Ovary (tissue), 10 donors: ENCODE measurements at places on chromosomes 4 and X.

- H3K4me1 ChIP-seq, result no peaks in the 10 kb centered on the region
- H3K4me3 ChIP-seq, result no peak overlapping the region
- H3K27me3 ChIP-seq, result no peaks in the 10 kb centered on the region
- no peak for DNase-seq
- no peak overlapping the region for H3K27ac ChIP-seq
These were observed 138.2 kb downstream of the GUCY2F start for GRCh38 chrX:109343671-109344070.

DNA sequence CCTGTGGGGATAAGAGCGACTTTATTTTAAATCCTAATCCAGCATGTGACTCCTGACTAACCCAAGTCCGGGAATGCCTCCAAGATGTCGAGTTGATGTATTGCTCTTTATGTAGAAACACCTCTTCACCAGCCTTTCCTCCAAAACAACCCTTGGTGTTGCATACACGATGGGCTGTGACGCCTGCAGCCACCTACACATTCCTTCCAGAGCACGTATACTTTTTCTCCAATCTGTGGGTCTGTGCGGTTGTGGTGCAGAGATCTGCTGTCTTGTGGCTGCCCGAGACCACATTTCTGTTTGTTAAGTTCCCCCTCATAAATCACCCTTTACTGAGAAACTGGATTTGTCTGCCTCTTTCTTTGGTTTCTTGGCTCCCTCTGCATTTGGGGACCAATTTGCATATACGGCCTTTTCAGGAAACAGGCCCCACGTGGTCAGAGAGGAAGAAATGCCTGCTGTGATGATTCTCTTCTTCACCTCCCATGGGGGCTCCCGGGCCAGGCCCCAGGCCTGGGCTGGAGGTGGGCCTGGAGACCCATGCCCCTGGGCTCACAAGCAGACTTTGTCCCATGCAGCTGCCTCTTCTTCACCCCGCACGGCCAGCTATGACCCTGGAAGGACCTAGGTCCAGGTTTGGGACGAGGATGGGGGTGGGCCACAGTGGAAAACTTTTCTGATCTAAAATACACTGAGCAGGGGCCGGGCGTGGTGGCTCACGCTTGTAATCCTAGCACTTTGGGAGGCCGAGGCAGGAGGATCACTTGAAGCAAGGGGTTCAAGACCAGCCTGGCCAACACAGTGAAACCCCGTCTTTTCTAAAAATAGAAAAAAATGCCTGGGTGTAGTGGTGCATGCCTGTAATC, 21.4 kb upstream of the AFAP1 start:
- H3K27me3 ChIP-seq, result no peaks in the 10 kb centered on the region

DNA sequence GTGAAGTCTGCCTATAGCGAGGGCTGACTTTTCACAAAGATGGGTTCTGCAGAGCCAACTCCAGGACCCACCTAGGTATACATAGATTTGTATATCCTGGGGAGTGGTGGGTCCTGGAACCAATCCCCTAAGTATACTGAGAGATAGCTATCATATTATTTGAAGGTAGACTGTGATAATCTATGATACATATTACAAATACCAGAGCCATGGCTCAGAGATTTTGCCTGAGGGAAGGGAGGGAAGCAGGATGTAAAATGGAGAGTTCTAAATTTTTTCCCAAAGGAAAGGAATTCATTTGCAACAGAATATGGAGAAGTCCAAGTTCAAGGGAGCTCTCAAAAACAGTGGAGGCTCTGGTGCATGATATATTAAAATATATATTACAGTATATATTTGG, 7.2 kb downstream of the TCEAL3 start:
- no peak overlapping the region for H3K27ac ChIP-seq
- H3K4me1 ChIP-seq, result no peaks in the 10 kb centered on the region
- no peaks in the 10 kb centered on the region for H3K27me3 ChIP-seq

DNA sequence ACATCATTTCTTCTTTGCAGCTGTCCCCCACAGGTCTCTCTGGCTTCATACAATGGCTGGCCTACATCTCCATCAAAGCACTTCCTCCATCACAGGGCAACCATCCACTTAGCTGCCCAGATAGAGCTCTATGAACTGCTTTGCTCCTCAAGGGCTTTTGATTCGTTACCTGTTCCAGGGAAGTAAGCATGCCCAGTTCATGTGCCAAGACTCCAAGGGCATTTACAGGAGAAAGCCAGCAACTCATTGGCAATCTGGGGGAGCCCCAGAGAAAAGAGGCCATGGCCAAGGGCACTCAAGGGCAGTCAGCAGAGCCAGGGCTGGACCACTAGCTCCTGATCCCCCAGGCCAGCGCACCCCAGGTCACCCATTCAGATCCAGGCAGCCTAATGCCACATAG, 24.5 kb upstream of the ZNF185 start:
- no peaks in the 10 kb centered on the region for H3K27me3 ChIP-seq
- DNase-seq, result no peak
- H3K27ac ChIP-seq, result no peak overlapping the region
- no peaks in the 10 kb centered on the region for H3K4me1 ChIP-seq

GRCh38 chrX:155048977-155049619, 21.8 kb downstream of the CMC4 start:
- no peak overlapping the region for H3K4me3 ChIP-seq
- DNase-seq, result no peak
- H3K27me3 ChIP-seq, result no peaks in the 10 kb centered on the region
- H3K36me3 ChIP-seq, result no peaks in the 10 kb centered on the region

GRCh38 chrX:47204970-47205369, 11.3 kb downstream of the UBA1 start:
- no peaks in the 10 kb centered on the region for H3K27me3 ChIP-seq
- H3K36me3 ChIP-seq, result no peaks in the 10 kb centered on the region
- no peaks in the 10 kb centered on the region for H3K4me1 ChIP-seq
- no peak overlapping the region for H3K4me3 ChIP-seq
- H3K27ac ChIP-seq, result no peak overlapping the region
- DNase-seq, result no peak

DNA sequence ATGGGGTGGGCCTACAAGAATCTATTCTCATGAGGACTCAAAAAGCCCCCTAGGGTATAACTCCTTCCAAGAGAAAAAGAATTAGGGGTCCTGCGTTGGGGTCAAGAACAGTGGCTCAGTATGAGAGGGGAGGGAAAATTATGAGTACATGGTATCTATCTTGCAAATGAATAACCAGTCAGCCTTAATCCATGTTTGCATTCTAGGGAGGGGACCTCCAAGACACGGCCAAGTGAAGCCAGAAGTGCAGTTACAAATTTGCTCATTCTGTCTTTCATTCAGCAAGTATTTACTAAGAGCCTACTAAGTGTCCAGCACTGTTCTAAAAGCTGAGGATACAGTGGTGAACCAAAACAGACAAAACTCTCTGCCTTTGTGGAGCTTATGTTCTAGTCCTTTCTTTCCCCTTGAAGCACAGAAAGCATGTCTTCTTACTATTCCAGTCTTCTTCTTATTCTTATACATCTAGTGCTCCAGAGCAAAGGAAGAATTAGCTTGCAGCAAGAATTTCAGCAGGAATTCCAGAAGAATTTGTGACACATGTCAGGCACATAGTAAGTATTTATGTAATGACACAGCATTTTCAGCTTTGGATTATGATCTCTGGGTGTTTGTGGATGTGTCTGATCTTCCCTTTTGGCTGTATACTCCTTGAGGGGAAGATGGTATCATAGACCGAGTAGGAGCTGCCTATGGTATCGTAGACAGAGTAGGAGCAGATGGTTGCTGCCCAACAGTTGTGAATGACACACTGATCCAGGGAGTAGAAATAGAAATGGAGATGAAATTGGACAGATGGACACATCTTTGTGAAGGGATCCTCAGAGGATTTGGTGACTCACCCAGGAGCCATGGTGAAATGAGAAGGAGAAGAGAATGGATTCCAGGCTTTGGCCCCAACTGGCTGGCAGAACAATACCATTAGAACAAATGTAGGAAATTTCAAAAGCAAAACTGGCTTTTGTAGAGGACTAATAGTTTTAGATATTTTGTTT, 75.9 kb downstream of the COQ2 start:
- no peak overlapping the region for H3K27ac ChIP-seq
- H3K4me1 ChIP-seq, result no peaks in the 10 kb centered on the region
- no peaks in the 10 kb centered on the region for H3K36me3 ChIP-seq
- no peak overlapping the region for H3K4me3 ChIP-seq
- no peak for DNase-seq

DNA sequence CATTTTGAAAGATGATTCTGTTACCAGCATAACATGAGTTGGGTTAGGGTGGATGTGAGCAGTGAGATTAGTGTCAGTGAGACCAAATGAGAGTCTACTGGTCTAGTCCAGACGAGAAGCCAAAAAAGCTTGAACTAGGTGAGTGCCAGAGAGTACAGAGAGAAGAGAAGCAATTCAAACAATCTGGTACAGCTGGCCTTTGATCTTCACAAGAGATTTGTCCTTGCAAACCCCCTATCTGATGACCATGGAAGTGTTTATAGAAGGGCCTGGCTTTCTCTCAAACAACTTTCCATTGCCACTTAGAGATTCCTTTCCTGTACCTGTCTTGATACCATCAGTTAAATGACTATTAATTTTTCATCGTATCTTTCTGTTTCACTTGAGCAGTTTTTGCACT, 128.5 kb downstream of the PPA2 start:
- H3K4me1 ChIP-seq, result peaks cover 2% of the 10 kb centered on the region
- DNase-seq, result no peak
- H3K4me3 ChIP-seq, result no peak overlapping the region
- no peak overlapping the region for H3K27ac ChIP-seq
- H3K27me3 ChIP-seq, result no peaks in the 10 kb centered on the region

GRCh38 chr4:127335732-127336131, 297.0 kb upstream of the INTU start:
- H3K4me1 ChIP-seq, result no peaks in the 10 kb centered on the region
- DNase-seq, result no peak
- no peak overlapping the region for H3K27ac ChIP-seq
- no peaks in the 10 kb centered on the region for H3K36me3 ChIP-seq
- H3K4me3 ChIP-seq, result no peak overlapping the region

DNA sequence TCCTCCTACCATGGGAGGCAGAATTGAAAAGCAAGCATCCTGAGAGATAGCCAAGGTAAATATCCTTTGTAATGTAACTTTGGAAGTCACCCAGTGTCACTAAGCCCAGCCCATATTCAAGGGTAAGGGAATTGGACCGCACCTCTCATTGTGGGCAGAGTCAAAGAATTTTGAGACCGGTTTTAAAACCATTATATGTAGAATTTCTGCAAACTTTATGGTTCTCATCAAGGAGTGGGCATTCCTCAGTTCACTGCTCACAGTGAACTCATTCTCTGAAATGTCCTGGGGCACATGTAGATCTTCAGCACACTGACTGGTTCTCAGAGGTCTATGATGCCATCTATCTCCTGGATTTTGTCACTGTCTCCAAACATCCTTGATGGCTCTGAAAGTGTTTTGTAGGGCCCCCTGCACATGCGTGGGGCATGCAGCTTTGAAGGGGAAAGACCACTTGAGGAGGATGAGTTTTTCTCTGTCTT, 35.3 kb upstream of the CHRNA9 start:
- H3K36me3 ChIP-seq, result no peaks in the 10 kb centered on the region
- no peak for DNase-seq
- no peaks in the 10 kb centered on the region for H3K4me1 ChIP-seq
- no peak overlapping the region for H3K4me3 ChIP-seq
- H3K27ac ChIP-seq, result no peak overlapping the region
